ENCODE measurements at places on chromosomes 11 and 22.

DNA sequence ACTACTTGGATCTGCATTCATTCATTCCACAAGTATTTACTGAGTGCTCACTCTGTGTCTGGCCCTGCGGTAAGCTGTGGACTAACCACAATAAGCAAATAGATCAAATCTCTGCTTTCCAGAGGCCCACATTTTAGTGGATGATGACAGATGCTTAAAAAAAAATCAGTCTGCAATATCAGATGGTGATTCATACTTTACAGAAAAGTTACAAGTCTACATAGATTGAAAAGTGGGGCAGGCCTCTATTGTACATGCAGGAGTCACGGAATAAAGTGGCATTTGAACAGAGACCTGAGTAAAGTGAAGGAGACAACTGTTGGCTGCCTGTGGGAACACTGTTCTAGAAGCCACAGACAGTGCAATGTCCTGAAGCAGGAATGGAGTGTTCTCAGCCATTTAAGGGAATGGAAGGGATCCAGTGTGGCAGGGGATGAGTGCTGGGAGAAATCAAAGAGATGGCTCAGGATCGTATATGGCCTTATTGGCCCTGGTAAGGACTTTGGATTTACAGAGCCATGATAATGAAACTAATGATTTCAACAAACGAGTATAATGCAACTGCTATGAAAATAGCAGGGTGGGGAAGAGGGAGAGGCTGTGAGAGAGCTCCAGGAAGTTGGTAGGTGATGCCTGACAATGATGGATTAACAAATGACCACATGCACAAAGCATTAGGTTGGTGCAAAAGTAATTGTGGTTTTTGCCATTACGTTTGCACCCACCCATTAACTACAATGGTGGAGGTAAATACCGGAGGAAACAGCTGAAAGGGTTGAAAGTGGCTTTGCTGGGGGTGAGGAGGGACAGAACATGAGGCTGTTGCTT lies 31.1 kb downstream of the TMEM45B start:
- DNase-seq: no peak

DNA sequence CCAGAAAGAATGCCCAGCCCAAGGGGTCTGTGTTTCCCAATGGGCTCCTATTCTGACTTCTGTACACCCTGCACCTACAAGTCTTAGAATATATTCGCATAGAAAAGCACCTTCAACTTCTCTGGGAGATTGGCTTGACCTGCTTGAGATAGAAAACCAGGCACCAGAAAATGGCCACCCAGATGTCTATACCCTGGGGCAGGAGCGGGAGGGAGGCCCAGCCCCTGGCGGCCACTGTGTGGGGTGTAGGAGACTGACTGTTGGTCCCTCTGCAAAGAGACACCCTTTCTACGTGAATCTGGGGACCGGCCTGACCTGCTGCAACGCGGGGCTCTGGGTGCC lies 8.5 kb downstream of the DENND6B start:
- no peak for DNase-seq

DNA sequence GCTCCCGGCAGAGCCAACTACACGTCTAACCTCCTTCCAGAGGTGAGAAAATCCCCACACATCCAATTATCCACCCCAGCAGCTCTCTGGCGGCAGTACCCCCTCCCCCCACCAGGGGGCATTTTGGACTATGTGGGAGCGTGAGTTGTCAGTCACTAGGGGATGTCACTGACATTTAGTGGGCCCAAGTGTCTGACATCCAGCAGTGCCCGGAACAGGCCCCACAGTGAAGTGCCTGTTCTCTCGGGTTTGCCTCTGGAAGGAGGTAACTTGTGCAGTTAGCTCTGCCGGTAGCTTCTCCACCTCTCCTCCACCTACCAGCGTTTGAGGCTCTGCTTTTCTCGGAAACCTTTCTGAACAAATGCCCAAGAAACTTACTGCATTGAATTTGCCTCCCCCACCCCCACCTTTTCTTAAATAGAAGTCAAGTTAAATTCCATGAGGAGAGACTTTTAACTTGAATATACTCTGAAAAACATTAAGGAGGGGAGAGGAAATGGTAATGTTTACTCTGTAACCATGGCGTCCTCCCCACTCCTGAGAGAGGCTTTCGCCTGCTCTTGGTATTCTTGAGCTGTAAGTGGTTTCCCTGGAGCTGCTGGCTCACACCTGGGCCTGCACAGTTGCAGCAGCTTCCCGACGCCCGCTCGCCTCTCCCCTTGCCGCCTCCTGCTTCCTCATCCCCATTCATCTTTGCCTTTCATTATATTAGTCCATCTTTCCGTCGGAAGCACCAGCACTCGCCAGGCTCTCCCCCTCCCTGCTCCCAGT lies 112.8 kb downstream of the WNT7B start:
- peak; percentile 80 for DNase-seq

- DNase-seq: no peak
These were observed 58.1 kb downstream of the AMBRA1 start for GRCh38 chr11:46535688-46536087.

- DNase-seq: no peak
These were observed 25.4 kb downstream of the CCKBR start for GRCh38 chr11:6285019-6285418.

- no peak for DNase-seq
These were observed 63.4 kb downstream of the MYO7A start for GRCh38 chr11:77191429-77191822.

DNA sequence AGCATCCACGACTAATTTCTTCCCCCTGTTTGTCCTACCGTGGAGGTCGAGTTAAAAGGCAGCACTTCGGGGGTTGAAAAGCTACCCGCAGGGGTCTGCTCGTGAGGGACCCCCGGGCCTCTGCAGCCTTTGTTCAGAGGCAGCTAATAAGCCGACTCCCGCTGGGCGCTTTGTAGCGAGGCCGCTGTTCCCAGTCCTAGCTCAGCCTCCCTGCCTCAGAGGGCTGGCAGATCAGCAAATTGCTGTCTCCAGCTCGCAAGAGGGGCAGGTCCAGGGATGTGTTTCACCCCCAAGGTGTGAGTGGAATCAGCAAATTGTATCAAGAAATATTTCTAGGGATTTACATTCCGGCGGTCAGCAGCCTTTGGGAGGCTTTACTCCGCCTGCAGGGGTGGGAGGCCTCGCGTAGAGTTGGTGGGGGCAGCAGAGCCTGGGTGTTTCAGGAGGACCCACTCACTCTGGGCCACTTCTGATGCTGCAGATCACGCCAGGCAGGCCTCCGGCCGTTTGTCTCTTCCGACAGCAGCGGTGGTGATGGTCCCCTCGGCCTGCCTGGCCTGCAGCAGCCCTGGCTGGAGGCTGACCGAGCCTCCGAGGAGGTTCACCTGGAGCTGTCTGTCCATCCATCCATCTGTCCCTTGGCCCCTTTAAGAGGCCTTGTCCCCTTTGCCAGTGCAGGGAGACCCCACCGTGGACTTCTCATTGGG lies 21.6 kb upstream of the KCNQ1OT1 start:
- peak; percentile 96 for DNase-seq

DNA sequence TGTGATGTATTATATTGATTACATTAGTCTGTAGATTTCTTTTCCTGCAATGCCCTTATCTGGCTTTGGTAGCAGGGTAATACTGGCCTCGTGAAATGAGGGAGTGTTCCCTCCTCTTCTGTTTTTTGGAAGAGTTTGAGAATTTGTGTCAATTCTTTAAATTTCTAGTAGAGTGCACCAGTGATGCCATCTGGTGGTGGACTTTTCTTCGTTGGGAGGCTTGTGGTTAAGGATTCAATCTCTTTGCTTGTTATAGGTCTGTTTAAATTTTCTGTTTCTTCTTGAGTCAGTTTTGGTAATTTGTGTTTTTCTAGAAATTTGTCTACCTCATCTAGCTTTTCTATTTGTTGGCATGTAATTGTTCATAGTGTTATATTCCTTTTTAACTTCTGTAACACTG lies 18.9 kb downstream of the SHANK3 start:
- peak; percentile 62 for DNase-seq

DNA sequence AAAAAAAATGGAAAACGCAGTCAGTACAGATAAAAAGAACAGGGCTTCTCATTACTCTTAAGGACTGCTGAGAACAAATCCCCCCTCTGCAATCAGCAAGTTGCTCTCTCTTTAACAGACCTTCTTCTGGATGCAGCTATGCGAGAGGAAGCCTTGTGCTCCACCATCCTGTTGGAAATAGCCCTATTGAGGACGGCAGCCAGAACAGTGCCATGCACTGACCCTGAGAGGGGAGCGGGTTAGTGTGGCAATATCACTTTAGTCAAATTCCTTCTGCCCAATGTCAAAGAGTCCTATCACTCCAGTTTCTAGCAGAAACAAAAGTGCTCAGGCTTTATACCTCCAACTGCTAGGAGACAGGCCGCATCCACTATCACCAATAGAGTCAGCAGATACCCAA lies 6.9 kb downstream of the RBM4B start:
- no peak for DNase-seq

- no peak for DNase-seq
These were observed 59.8 kb downstream of the SC5D start for GRCh38 chr11:121352251-121352891.

DNA sequence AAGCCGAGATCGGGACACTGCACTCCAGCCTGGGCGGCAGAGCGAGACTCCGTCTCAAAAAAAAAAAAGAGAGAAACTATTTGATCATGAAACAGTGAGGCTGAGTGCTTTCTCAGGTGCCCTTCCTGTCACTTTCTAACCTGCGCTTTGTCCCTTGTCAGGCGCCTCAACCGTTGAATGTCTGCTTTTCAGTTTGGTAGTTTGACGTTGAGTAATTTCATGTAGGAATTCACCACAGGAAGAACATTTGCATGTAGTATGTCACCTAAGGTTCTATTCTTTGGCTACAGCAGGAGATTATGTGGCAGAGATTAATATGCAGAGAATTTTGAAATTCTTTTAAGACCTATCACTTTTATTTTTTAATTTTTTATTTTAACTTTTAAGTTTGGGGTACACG lies 57.2 kb downstream of the PPFIA1 start:
- no peak for DNase-seq

- DNase-seq: no peak
These were observed 65.0 kb upstream of the HMGXB4 start for GRCh38 chr22:35192129-35192918.

GRCh38 chr11:12269446-12270214 lies 107.7 kb upstream of the PARVA start:
- no peak for DNase-seq

DNA sequence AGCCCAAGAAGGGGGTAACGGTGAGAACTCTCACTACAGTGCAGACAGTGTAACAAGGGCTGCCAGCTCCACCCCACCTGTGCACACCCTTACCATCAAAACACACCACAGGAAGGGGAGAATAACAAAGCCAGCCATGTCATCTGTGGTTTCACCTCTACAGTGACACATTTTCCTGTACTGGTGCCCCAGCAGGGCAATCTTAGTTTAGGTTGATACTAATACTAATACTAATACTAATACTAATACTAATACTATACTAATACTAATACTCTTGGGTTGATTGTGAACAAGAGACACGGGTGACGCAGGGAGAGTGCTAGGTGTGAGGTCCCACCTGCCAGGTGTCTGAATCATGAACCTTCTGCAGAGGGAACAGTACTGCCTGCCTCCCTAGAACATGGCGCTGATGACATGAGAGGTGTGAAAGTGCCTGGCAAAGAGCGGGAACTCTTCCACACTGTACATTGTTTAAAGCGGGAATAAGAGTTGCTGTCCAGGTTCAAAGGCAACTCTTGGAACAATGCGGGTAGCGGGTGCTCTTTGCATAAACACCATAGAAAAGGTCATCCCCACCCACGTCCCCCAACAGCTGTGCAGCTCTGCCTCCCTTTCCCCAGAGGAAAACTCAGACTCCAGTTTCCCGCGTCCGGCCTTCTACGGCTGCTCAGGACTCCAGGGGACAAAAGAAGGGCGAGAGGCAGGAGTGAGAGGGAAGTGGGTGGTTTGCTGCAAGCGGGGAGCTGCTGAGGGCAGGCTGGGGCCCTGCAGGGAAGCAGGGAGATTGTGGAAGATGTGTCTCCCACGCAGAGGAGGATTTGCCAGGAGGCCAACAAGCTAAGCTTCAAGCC lies 25.0 kb upstream of the TMPRSS4 start:
- no peak for DNase-seq

DNA sequence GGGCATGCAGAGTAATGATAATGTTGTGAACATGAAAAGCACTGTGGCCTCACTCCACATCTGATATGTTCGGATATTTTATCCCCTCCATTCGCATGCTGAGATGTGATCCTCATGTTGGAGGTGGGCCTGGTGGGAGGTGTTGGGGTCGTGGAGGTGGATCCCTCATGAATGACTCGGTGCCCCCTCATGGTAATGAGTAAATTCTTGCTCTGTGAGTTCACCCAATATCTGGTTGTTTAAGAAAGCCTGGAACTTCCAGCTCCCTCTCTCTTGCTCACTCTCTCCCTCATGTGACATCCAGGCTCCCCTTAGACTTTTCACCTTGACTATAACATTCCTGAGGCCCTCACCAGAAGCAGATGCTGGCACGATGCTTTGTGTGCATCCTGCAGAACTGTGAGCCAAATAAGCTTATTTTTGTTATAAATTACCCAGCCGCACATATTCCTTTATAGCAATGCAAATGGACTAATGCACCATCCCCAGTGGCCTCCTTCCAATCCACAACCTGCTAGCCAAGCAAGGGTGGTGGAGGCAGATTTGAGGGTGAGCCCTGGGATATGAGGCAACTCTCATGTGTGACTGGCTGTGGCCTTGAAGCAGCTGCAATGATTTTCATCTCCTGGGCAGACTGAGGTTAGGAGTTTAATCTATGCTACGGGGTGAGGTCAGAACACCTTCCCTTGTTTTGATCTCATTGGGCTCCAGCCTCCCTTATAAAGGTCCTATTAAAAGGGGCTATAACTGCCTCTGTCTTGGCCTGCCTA lies 276.5 kb downstream of the ETS1 start:
- no peak for DNase-seq

DNA sequence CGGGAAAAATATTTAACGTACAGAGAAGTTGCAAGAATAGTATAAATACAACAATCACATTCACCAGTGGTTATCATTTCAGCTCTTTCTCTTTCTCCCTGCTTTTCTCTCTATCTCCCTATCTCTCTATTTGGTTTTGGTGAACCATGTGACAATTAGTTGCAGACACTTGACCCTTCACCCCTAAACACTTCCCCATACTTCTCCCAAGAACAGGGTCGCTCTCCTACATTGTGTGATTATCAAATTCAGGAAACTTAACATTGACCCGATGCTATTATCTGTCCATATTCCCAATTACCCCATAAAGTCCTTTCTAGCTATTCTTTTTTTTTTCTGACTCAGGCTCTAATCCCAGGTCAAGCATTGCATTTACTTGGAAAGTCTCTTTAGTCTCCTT lies 4.8 kb upstream of the CYB5R3 start:
- DNase-seq: no peak

Measured in neural progenitor cell (in vitro differentiated cells).